Left renal pelvis (tissue), 4 donors: ENCODE measurements at places on chromosomes 4 and X. TPM values are rescaled to one million over a fixed set of nuclear protein-coding genes. Genes with fewer than 3 reads are reported as not detected.

DNA sequence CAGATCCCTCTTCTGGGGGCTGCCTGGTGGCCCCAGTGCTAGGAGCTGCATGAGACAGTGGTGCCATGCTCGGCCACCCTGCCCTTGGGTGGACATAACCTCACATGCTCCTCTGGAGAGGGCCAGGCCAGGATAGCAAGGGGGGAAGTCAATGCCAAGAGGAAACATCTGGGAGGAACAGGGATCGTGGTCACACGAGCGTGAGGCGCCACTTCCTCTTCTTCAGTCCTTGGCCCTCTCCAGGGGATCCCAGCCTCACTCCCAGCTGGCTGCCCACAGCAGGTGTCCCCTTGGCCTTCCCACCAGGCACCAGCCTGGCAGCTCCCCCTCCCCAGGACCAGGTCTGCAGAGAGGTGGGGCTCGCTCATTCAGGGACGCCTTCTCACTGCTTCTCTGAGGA is 28.6 kb downstream of the TBC1D14 start:
- DNase-seq: no peak

DNA sequence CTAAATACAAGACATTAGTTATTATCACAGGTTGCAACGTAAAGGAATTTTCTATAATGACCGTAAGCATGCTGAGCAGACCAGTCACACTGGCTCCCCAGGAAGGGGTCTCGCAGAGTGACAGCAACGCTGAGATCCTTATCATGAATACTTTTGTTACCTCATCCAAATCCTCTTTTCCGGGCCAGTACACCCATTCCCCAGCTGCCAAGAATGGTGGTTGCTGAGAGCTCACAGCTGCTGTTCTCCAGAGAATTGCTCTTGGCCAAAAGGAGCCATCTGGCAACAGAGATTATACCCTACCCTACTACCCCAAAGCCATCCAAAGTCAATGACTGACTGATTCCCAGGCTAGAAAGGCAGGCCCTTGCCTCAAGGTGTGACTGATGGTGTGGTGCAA is 91.6 kb downstream of the FUNDC1 start:
- DNase-seq: no peak

DNA sequence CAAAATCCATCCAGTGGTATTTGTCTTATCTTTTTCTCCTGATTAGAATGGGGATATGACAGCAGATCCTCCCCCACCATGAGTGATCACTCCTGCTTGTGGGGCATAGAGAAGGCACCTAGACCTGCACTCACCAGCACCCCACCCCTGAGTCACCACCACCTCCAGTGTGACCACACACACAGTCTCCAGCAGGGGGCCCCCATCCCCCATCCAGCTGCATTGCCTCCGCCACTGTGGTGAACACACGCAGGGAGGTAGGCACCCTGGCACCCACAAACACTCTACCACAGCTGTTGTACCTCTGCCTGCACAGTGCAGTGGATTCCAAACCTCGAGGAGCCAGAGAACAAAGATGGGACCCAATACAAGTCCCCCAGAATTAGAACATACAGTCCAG is 9.0 kb upstream of the MAGEA8 start:
- no peak for DNase-seq

DNA sequence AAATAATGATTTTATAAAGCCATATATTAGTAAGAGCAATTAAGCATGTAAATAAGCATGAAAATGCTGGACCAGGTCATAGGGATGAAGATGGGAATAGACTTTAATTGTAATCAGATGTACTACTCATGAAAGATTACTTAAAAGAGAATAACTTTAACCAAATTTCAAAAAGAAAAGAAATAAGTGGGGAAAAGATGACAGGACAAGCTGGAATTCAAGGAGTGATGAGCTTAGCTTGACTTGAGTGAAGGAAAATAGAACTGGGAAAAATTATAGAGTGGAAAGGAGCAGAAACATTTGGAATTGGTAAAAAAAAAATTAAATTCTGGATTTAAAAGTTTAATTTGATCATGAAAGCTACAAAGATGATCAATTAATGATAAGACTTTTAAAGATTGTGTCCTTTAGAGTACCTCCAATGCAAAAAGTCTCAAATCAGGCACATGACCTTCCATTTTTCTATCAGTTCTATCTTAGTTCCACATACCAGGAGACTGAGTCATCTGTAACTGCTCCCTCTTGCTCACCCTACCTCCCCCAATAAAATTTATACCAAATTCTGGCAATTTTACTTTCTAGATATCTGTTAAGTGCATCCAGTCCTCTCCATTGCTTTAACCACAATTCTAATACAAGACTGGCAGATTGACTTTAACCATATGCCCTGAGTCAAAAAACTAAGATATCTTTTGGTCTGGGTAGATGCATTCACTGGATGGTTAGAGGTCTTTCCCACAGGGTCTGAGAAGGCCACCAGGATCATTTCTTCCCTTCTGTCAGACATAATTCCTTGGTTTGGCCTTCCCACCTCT is 56.4 kb upstream of the SLIT2 start:
- DNase-seq: no peak

Gene BRS3
- polyA plus RNA-seq: 0.06 TPM

DNA sequence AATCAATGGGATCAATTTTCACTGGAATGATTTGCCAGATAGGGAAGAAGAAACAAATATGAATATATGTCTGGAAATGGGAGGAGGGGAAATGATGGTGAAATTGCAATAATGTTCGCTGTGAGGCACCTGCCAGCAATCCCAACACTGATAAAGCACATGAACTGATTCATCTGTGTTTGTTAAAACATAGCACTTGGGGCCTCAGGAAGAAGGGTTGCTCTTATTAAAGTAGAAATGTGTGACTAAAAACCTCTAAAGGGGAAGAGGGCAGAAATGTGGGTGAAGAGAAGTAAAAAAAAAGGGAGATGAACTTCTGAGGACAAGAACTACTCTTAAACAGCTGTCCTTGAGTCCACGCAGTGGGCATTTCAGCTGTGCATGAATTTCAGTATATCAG is 101.4 kb downstream of the C4orf51 start:
- no peak for DNase-seq

GRCh38 chr4:38614231-38614630 is 49.8 kb upstream of the KLF3 start:
- no peak for DNase-seq

DNA sequence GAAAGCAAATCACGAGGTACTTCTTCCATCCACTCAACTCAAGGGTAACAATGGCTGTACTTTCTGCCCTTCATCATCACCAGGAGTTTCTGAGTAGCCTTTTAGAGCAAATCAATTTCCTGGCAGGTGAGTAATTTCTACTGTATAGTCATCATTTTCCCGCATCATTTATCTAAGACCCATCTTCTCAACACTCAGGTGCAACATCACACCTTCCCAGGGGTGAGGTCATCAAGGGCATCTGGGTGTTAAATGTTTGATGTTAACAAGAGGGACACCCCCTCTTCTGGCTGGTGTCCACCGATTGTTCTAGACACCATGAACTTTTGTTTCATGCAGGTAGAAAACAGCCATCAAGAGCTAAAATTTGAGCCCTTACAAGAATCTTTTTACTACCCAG is 313.4 kb upstream of the MAGEB2 start:
- DNase-seq: no peak

GRCh38 chr4:53477636-53478035 is 100.2 kb downstream of the FIP1L1 start:
- no peak for DNase-seq

DNA sequence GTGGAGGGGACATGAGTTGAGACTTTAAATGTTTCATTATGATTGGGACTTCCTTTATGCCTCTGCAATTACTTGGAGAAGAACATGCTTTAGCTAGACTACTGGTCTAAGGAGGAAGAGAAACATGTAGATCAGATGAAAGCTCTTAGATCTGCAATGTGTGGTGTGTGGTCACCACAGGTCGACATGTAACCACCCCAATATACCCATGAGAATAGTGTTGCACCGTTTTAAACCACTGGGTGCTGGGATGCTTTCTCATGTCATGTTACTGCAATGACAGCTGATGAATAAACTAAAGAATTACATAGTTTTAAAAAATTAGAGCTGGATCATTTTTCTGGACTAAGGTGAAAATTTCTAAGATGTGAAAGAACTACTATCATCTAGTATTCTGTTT is 1039.7 kb downstream of the RAPGEF2 start:
- DNase-seq: no peak

GRCh38 chrX:69207216-69207615 is 42.0 kb upstream of the PJA1 start:
- DNase-seq: no peak

Gene LNX1
- 17.4 TPM for polyA plus RNA-seq
